ENCODE measurements at places on chromosomes 7 and 10. TPM values are rescaled to one million over a fixed set of nuclear protein-coding genes. Genes with fewer than 3 reads are reported as not detected.

PLEKHS1 gene
- not detected for total RNA-seq

FAM25A gene
- not detected for total RNA-seq

TMEM184A gene
- total RNA-seq = 9.5 TPM

CNTNAP2 gene
- total RNA-seq = 0.40 TPM

AHR gene
- total RNA-seq = 34.1 TPM

ASZ1 gene
- not detected for total RNA-seq

- H3K4me1 ChIP-seq = peaks cover 8% of the 10 kb centered on the region
- no peak overlapping the region for H3K4me3 ChIP-seq
- DNase-seq = no peak
- no peaks in the 10 kb centered on the region for H3K27me3 ChIP-seq
These were observed 354.2 kb downstream of the CXCL12 start for GRCh38 chr10:44030738-44031137.

- H3K4me3 ChIP-seq = no peak overlapping the region
- H3K27me3 ChIP-seq = peaks cover 18% of the 10 kb centered on the region
- H3K27ac ChIP-seq = no peak overlapping the region
- DNase-seq = no peak
- H3K4me1 ChIP-seq = peaks cover 4% of the 10 kb centered on the region
- no peaks in the 10 kb centered on the region for H3K36me3 ChIP-seq
These were observed 16.1 kb upstream of the SEC61G start for GRCh38 chr7:54774785-54775740.

DNA sequence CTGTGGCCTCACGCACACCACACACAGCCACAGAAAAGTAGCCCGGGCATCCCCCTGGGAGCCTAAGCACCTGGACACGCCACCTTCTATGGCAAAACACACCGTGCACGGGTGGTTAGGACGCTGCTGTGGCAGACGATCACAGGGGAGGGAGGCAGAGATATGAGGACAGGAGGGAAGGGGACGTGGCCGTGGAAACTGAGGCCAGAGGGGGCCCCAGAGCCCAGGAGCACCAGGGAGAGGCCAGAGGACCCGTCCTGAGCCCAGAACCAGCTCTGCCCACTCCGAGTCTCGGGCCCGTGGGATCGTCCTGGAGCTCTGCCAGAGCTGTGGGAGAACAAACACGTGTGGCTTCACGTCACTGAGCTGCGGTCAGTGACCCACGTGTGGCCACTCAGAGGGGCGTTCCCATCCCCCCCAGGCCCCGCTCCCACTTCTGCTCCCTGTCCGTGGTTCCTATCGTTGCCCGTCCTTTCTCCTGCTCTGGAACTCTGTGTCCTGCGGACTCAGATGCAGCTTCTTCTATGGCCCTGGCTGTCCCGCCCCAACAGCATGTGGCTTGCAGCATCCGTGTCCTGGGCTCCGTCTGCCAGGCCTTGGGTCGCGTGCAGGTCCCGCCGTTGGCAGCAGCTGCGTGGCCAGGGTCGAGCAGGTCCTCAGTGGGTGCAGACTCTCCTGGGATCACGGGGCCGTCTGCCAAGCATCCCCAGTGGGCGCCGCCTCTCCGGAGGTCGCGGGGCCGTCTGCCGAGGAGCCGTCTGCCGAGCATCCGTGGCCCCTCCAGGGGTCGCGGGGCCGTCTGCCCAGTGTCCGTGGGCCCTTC lies 31.0 kb downstream of the GET4 start:
- H3K27ac ChIP-seq = no peak overlapping the region
- DNase-seq = no peak
- no peak overlapping the region for H3K4me3 ChIP-seq
- no peaks in the 10 kb centered on the region for H3K36me3 ChIP-seq

DNA sequence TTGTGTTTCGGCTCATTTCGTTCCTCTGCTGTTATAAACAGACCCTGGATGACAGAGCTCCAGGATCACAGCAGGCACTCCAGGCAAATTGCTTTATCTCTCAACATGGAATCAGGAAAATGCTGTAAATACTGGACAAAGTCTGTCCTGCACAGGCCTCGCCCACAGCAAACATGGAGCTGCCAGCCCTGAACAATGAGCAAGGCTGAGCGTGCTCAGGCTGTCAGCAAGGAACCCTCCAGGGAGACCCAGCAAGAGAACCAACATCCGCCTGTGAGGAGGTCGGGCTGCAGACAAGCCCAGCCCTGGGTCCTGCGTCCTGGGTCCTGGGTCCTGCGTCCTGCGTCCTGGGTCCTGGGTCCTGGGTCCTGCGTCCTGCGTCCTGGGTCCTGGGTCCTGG lies 180.8 kb downstream of the PTPRN2 start:
- H3K4me1 ChIP-seq = no peaks in the 10 kb centered on the region
- DNase-seq = no peak
- H3K27me3 ChIP-seq = no peaks in the 10 kb centered on the region
- no peak overlapping the region for H3K27ac ChIP-seq
- no peaks in the 10 kb centered on the region for H3K36me3 ChIP-seq

GRCh38 chr10:31757386-31757791 lies 171.2 kb downstream of the ARHGAP12 start:
- H3K27ac ChIP-seq = no peak overlapping the region
- DNase-seq = no peak
- H3K36me3 ChIP-seq = no peaks in the 10 kb centered on the region

DNA sequence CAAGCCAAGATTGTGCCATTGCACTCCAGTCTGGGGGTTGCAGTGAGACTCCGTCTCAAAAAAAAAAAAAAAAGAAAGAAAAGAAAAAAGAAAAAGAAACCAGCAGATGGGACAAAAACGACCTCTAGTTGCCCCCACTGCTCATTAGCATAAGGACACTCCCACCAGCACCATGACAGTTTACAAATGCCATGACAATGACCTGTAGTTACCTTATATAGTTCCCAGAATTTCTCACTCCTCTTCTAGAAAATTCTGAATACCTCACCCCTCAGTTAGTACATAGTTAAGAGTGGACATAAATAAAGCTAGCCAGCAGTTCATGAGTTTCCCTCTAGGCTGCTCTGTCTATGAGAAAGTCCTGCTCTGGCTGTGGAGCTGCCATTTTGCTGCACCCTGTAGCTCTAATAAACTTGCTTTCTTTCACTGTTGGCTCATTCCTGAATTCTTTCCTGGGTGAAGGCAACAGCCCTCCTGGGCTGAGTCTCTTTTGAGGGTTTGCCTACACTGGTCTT lies 276.8 kb upstream of the AKR1E2 start:
- H3K27me3 ChIP-seq = no peaks in the 10 kb centered on the region
- H3K27ac ChIP-seq = no peak overlapping the region
- H3K4me1 ChIP-seq = no peaks in the 10 kb centered on the region
- no peaks in the 10 kb centered on the region for H3K36me3 ChIP-seq
- no peak overlapping the region for H3K4me3 ChIP-seq
- no peak for DNase-seq

- no peak overlapping the region for H3K27ac ChIP-seq
- H3K36me3 ChIP-seq = no peaks in the 10 kb centered on the region
- no peak for DNase-seq
- no peaks in the 10 kb centered on the region for H3K27me3 ChIP-seq
- peaks cover 13% of the 10 kb centered on the region for H3K4me1 ChIP-seq
- no peak overlapping the region for H3K4me3 ChIP-seq
These were observed 81.1 kb upstream of the ADO start for GRCh38 chr10:62723375-62723774.

All from HepG2 (cell line).